ENCODE measurements at places on chromosomes 11 and 22. TPM values are rescaled to one million over a fixed set of nuclear protein-coding genes. Genes with fewer than 3 reads are reported as not detected.

Gene ACR
- 0.55 TPM for total RNA-seq

Gene TRPC6
- total RNA-seq, result 1.3 TPM

Gene SCGB2A2
- not detected for total RNA-seq

Gene PRDM11
- total RNA-seq, result 8.3 TPM

Gene TUBA8
- 0.72 TPM for total RNA-seq

Gene AGBL2
- total RNA-seq, result 3.7 TPM

- no peak for DNase-seq
These were observed 65.4 kb upstream of the CRTAM start for GRCh38 chr11:122772945-122773344.

DNA sequence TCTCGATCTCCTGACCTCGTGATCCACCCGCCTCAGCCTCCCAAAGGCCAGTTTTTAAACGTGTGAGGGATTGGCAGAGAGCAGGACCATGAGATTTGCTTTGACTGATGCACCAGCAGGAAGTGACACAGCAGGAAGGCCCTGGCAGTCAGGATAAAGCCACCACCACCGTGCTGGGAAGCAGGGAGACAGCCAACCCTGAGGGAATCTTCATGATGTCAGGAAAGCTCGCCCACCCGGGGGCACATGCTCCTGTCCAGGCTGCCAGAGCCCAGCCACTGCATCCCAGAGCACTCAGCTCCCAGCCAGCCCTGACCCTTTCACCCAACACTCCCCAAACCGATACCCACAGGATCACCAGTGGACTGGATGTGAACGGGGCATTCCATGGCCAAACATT, 6.1 kb downstream of the TUBGCP6 start:
- no peak for DNase-seq

DNA sequence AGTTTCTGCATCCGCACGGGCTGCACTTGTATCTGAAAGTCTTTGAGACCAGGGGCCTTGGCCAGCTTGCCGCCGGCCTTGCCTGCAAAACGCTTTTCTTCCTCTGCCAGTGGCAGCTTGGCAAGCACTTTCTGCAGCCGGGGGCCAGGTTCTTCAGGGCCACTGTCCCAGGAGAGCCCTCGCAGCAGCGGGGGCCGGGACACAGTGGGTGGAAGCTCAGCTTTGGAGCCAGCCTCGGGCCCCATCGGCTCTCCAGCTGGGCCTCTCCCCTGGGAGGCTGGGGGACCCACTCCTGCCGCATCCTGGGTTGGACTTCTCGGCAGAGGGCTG, 57.5 kb upstream of the LYVE1 start:
- DNase-seq, result no peak

- peak; percentile 80 for DNase-seq
These were observed at the start of gene P2RY2 for GRCh38 chr11:73218106-73218829. Gene P2RY2 (plus strand): TSS chr11:73218281. CDS start chr11:73234160, 15,879 bp downstream.

- DNase-seq, result no peak
These were observed 71.5 kb upstream of the SORL1-AS1 start for GRCh38 chr11:121524233-121524631.

DNA sequence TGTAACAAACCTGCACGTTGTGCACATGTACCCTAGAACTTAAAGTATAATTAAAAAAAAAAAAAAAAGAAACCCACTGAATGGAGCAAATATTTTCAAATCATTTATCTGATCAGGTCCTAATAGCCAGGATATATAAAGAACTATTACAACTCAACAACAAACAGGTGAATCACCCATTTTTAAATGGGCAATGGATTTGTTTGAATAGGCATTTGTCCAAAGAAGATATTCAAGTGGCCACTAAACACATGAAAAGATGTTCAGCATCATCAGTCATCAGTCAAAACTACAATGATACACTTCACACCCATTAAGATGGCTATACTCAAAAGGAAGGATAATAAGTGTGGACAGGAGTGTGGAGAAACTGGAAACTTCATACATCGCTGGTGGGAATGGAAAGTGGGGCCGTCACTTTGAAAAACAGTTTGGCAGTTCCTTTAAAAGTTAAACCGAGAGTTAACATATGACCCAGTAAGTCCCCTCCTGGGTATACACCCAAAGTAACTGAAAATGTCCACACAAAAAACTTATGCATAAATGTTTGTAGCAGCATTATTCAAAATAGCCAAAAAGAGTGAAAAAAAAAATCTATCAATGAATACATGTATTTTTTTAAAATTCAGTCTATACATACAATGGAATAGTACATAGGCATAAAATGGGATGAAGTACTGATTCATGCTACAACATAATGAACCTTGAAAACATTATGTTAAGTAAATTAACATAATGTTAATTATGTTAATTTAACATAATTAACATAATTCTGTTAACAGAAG, 53.1 kb downstream of the ARRB1 start:
- no peak for DNase-seq

DNA sequence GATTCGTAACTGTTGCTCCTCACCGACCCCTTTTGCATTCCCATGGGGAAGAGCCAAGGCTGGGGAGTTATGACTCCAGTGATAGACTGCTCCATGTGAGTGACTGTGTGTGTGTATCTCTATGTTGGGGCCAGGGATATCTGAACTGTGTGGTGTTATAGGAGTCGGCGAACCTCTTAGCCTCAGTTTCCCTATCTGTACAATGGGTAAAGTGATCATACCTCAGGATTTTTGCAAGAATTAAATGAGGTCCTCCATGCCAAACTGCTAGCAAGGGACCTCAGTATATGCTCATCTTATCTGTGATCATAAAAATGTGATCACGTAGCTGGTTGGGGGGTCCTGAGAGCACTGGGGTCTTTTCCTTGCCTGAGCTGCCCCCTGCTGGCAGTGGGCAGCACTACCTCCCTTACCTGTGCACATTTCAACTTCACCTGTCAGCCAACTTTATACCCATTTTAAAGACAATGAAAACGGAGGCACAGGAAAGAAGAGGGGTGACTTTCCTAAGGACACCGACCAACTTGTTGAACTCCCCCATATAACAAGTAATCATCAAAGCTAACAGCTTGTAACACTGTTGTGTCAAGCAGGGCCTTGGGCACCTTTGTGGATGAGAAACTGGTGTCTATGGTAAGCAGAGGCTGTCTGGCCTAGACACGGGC, 1.4 kb upstream of the DPP3 start:
- peak; percentile 65 for DNase-seq

- DNase-seq, result no peak
These were observed 28.1 kb upstream of the CHORDC1 start for GRCh38 chr11:90250970-90251369.

GRCh38 chr22:22386602-22387385, 121.7 kb downstream of the ZNF280B start:
- DNase-seq, result no peak

- DNase-seq, result no peak
These were observed 239.0 kb downstream of the TENM4 start for GRCh38 chr11:79201677-79202347.

GRCh38 chr22:38567531-38568285, 2.3 kb downstream of the DMC1 start:
- no peak for DNase-seq

GRCh38 chr11:27723687-27724086, 23.4 kb upstream of the BDNF start:
- DNase-seq, result no peak

GRCh38 chr11:112294688-112295340, 34.2 kb upstream of the PLET1 start:
- no peak for DNase-seq

GRCh38 chr11:68002938-68003845, 705 bp downstream of the UNC93B1 start:
- DNase-seq, result peak; percentile 56
